IPS DF 19.7 (cell line): ENCODE measurements at places on chromosomes 2 and 18.

GRCh38 chr18:55893948-55894347 is 306.0 kb upstream of the TCF4 start:
- no peak for DNase-seq

GRCh38 chr18:2967820-2968219 is 45.1 kb downstream of the LPIN2 start:
- DNase-seq: no peak

GRCh38 chr18:50938912-50939311 is 28.9 kb upstream of the ELAC1 start:
- no peak for DNase-seq

- DNase-seq: peak; percentile 30
Measured at GRCh38 chr2:152175368-152176112, at the start of gene STAM2. Gene STAM2, minus strand, starts transcription at chr2:152175763. Its CDS starts 121 bp downstream, at chr2:152175642.

GRCh38 chr2:200567932-200568331 is 17.9 kb upstream of the AOX1 start:
- no peak for DNase-seq
